ENCODE measurements at places on chromosomes 5 and 9.
A peak's percentile ranks its signal among the peaks of the same experiment; 100 is the strongest.

DNA sequence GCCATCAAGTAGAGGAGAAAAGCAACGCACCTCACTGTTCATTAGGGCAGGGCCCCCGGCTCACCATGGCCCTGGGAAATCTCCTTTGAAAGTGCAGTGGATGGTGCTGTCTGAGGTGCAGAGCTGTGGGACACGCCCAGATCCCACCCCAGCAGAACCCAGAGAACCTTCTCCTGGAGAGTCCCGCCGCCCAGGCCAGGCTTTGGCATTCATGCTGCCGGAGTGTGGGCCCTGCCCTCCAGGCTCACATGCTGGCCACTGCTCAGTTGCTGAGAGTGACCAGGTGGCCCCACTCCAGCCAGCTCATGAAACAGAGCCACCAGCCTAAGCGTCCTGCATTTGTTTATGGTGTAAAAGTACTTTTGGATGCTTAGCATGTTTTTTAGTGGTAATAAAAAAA, 23.8 kb upstream of the LRRC14B start:
- no peak for DNase-seq

- DNase-seq = no peak
Measured at GRCh38 chr5:159902444-159903121, 13.7 kb upstream of the ADRA1B start.

DNA sequence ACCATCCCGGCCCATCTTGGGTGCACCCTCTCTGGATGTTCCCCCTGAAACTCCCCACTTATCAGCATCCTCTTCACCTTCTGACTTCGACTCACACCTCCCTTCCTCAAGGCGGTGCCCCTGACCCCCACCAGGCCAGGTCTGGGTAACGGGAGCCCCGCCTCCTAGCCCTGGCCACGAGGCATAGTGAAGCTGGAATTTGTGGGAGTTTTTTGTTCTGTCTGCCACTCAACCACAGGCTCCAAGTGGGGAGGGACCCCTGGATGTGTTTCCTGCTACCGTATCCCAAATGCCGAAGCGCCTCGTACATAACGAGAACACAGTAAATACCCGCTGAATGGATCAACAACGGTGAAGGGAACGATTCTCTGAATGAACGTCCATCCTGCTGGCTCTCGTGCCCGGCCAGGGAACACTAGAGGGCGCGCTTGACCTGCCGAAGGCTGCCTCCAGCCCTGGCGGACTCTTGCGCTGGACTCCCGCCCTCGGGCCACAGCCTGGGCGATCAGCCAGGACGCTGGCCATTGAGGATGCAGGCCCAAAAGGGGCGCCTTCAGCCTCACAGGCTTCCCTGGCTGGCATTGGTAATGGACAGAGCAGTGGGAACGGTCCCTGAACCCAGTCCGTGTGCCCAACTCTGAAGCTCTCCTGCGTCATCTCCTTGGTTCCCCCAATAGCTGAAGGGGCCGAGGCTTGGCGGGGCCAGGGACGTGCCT, 47.3 kb upstream of the PHYKPL start:
- DNase-seq = no peak

DNA sequence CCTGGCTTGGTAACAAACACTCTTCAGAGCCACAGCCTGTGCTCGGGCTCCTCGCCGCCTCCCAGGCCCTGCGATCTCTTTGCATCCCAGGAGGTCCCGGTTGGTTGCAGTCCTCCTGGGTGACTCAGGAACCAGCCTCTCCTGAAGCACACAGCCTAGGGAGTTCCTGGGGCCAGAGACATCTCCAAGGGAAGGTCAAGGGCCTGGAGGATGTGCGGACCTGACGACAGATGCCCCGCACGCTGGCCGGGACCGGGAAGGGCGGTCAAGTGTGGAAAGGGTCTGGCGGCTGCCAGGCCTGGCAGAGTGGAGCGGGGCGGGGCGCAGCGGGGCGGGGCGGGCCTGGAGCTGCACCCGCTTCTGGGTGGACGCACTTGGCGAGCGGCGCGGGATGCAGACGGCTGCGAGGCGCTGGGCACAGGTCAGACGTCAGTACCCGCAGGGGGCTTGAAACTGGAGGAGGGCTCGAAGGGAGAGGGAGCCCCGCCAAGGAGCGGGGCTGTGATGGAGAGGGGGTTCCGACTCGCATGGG, 45.0 kb upstream of the PRSS3 start:
- no peak for DNase-seq

DNA sequence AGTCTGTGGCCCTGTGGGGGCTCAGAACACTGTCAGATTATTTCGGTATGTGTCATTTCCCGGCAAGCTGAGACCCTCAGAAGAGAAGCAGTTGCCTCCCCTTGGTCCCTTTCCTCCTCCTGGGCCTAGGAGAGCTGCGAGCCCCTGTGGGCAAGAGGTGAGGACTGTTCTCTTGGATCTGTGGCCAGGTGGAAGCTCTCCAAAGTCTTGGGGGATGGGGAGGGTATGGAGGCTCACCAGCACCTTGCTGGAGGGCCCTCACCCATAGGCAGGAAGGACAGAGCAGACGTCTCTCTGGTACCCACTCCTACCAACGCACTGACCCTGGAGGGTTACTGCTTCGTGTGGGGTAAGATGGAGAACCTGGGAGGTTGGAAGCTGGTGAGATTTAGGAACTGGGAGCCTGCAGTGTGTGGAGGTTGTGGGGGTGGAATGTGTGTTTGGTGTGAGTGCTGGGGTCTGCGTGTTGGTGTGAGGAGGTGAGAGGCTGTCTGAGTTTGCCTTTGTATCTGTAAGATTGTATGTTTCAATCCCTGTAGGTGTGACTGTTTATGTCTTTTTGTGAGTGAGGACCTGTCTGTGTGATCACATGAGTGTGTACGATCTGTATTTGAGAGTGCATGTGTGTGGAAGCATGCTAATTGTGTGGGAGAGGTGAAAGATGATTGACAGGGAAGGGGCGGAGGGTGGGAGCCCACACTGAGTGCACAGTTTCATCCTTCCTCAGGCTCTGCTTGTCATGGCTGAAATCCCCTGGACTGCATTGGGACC, 52.4 kb upstream of the PSD2 start:
- no peak for DNase-seq

DNA sequence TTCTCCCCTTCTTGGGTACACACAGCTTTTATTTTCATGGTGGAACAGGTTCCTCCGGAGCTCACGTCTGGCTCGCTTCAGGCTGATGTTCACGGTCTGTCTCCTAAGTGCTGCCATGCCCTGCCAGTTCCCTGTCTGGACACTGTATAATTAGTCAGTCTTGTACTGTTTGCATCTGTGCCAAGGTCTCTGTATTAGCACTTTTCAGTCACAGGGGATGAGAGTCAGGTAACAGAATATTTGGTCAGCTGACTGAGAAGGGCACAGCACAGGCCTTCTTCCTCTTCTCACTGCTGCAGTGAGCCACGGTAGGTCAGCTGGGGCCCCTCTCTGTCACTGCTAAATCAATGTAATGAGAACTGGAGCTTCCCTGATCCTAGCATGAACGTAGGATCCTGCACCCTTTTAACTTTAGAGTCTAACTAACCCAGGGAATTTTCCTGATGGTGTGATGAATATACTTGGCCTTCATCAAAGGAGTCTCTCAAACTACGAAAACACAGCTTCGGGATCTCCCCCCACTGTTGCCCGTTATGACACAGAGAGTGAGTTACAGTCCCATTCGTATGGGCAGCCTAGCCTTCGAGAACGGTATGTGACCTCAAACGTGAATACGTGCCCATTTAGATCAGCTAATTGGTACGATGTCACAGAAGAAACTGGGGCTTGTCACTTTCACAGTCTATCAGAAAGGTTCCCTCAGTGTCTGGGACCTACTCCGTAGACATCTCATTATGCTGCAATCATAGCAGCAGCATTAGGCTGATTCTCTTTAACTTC, 354.1 kb upstream of the RFX3 start:
- DNase-seq = no peak

DNA sequence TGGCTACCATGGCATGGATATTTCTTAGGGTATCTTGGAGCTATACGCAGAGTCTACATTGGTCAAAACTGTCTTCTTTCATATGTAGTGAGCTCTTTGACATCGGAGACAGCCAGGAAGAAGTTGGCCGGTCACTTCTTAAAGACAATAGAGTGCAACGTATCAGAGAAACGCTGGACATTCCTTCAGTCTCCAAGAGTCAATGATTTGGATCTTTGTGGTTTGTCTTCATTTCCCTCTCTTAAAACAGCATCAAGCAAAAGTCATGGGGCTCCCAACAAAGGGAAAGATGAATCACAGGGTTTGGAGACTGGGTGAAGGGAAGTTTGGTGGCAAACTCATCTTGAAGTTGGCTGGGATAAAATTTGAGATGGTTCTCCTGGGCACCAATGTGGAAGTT, 320.1 kb downstream of the AGTPBP1 start:
- DNase-seq = no peak

DNA sequence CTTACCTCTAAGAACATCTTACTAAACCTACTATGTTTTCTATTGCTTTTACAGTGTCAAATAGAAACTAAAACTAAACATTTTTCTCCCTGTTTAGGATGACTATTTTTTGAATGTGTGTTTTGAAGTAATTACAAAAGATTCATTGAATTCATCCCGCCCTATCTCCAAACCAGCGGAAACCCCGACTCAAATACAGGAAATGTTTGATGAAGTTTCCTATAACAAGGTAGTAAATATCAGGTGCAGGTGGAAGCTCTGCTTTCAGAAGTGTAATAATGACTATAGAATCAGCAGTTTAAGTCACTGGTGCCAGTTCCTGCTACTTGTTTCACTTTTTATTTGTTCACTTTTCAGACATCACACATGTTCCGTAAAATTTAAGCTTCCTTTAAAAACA, 20.0 kb downstream of the ERAP2 start:
- no peak for DNase-seq

GRCh38 chr9:85158512-85158911, 489.0 kb downstream of the NTRK2 start:
- DNase-seq = no peak

DNA sequence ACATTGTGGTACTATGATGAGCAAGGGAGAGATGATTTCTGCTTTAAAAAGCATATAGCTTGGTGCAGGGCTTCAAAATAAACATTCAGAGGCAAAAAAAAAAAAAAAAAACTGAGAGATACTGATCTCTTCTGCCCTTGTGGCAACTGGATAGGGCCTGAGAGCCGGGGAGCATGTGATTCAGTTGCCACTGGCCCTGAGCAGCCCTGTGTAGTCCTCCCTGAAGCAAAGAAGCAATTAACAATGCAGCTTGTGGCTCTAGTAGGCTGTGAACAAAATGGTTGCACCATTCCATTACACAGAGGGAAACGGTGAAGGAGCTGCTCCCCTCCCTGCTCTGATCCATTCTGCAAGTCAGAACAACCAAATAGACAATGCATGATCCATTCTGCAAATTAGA, 347.5 kb upstream of the DAB2 start:
- DNase-seq = no peak

GRCh38 chr9:110776221-110776620, 107.6 kb downstream of the MUSK start:
- no peak for DNase-seq

DNA sequence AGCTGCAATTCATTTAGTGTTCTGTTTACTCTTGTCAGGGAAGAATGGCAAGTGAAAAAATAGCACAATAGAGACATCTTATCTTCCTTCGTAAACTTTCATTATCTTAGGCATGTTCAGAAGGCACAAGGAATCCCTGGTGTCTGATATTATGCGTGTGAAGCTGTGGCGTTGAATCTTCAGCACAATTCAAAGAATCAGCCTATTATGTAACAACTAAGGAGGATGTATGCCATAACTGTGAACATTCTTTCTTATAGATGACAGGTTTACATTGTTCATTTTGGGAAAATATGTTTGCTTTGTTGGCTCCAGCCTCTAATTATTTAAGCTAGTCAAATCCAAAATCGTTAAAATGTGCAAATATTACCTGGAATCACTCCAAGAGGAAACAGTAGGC, 446.1 kb downstream of the ANXA1 start:
- no peak for DNase-seq

- DNase-seq = no peak
Measured at GRCh38 chr9:134526584-134527477, 114.8 kb upstream of the COL5A1 start.

DNA sequence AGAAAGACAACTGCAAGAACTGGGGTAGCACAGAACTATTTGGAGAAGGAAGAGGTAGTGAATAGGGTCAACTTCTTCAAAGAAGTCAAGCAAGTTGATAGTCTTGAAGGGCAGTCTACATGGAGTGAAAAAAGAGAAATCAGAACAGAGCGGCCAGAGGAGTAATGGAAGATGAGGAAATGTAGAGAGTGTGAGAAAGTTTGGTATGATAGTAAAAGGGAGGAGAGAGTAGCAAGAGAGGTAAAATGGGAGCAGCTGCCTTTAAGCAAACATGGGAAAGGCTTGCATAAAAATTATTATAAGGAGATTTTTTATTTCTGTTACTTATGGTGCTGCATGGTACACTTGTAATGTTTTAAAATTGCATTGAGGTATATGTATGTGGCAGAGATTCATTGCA, 6.8 kb downstream of the ITGA2 start:
- no peak for DNase-seq

DNA sequence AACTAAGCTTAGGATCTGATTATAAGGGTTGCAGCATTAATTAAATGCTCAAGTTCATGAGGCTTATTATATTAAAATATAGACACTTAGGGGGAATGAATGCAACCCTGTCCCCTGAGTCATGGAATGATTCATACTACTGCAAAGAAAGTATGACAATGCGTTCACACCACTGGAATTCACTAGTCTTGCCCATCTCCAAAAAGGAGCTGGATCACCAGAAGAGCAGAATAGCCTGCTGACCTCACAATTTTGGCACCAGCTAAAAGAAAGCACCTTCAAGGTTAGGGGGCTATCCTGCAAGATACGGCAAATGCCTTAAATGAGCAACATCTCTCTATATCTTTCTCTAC, 32.0 kb upstream of the TMED7 start:
- no peak for DNase-seq

- DNase-seq = peak; percentile 59
Measured at GRCh38 chr5:40429258-40430100, 250.2 kb upstream of the PTGER4 start.

DNA sequence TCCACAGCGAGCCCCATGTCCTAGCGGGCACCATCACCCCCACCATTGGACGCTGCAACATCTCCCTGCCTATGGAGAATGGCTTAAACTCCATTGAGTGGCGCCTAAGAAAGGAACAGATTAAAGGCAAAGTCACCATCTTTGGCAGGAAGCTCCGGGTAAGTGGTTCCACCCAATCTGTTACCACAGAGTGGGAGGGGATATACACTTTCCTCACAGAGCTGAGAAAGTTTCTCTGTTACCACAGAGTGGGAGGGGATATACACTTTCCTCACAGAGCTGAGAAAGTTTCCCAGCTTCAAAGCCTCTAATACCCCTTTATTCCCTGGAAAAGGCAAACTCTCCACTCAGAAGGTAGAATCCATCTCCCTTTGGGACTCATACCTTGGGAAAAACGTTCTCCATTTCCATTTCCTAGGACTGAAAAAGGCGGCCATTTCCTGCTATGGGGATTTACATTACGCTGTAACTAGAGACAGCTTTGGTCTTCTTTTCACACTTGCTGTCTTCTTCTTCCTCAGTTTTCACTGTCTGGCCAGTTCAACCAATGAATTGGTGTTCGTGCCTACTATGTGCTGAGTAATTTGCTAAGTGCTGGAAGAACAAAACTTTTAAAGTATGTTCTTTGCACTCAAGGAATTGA, 63.4 kb upstream of the WWC1 start:
- no peak for DNase-seq

DNA sequence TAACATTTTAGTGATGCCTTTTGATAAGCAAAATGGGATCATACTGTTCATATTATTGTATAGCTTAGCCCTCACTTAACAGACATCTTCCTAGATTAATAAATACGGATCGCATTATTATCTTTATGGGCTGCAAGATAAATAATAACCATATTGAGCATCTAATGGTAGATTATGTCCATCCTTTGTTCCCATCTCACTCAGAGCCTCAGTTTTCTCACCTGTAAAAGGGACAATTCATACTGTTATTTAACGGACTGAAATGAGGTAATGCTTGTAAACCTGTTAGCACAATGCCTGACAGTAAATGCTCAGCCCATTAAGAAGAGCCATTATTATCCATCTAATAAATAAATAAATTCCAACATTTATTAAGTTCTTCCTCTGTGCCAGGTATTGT, 3.0 kb upstream of the RPL26L1 start:
- no peak for DNase-seq

Measured in GF-D8 (cell line).